Type B pancreatic cell (in vitro differentiated cells): ENCODE measurements at places on chromosomes 5 and 9.

DNA sequence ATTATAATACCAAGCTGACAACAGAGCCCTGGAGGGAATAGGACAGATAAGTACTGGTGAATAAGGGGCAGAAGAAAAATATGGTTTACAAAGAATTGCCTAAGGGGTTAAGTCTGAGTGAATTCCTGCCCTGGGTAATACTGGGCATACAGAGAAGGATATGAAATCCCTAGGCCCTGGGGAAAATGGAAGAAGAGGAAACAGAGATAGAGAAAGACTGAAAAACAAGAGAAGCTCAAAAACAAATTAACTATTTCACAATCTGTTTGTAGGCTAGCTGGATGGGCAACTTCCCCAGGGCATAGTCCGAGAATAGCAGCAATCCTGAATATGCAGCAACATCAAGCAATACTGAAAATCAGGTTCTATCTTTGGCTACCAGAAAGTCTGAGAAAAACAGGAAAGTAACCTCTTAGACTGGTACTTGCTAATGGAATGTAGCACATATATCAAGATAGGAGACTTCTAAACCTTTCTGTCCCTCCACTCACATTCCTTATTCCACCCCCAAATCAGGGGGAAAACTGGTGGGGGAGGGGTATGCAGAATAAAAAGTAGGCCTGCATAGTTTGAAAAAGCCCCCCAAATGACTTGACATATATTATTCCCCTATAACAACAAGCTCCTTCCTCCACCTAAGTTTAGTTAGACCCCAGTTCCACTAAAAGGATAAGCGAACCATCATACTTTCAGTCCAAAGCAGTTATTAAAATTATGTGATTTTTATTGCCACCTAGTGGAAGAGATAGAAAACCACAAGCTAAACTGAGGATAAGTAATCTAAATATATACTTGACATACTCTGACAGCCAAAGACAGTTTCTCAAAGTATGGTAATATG, 20.6 kb downstream of the SLC38A9 start:
- DNase-seq, result no peak

DNA sequence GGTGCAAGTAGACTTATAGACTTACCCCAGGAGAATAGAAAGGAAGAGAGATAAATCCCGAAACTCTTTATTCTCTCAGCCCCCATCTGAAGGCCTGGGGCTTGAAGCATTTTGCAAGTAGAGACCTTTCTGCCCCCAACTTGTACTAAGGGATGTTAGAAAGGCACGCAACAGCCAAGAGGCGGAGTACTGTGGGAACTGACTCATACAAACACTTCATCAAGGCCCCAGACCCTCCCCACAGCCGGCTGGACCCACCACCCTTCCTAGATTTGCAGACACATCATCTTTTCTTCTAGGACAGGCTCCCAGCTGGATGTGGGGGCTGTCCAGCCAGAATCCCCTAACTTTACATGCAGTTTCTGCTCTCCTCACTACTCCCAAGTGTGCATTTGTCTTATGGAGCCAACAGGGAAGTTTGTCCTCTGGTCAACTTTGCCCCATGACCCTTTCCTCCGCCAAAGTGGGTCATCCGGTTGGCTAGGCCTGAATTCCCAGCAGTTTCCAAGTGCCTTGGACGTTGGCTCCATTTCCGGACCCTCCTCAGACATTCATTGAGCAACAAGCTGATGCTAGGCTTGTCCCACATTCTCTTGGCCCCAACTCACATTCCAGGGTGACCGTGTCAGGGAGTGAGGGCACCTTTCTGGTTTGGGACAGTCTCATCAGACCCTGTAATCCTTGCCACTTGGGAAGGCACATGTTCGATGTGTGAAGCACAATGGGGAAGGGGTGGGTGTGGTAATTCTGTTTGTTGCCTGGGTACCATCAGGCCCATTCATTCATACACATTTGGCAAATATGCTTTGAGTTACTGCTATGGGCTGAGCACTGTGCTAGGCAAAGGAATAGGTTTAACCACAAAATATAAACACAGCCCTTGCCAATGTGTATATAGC, 64.6 kb downstream of the ABLIM3 start:
- DNase-seq, result no peak

DNA sequence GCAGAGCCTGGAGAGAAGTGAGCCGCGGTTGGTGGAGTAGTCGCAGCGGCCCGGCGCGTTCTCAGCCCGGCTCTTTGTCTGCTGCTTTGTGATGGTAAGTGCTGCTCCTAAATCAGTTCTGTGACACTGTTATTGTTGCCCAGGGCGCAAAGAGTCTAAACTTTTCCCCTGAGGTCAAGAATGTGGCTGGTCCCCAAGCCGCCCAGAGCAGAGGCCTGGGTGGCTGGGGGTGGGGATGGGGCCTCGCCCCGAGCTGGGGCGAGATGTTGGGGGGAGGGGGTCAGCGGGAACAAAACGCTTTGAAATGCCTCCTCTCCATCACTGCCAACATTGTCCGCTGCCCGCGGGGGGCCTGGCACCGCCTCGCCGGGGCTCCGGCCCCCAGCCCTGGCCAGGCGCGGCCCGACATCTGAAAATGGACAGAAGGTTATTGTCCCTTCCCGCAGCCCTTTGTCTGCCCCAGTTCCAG, 11.7 kb upstream of the CERCAM start:
- no peak for DNase-seq

DNA sequence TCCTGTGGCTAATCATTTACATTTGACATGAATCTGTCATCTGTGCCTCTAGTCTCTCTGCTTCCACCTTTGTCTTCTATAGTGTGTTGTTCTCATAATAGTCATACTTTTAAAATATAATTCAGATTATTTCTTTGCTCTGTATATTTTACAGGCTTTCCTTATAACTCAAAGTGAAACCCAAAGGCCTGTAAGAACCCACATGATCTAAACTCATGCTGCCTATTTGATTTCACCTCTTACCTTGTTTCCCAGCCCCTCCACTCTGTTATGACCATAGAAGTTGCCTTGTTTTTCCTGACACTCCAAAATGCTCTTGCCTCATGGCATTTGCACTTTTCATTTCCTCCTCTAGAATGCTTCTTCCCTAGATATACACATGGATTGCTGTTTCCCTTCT, 74.2 kb downstream of the COMMD10 start:
- no peak for DNase-seq

DNA sequence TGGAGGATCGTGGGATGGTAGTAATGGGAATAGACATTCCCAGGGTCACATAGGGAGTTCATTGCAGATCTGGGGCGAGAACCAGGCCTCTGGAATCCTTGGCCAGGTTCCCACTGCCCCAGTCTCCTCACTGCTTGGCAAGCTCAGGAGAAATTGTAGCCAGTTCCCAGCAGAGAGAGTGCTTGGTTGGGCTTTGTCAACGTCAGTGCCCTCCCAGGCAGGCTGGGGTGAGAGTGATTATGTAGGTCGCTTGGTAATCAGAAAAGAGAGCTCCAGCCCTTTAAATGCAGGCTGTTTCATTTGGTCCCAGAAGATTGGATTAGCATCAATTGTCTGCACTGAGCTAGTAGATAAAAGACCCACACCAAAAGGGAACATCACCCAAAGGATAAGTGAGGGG, 51.8 kb upstream of the GALNT10 start:
- no peak for DNase-seq

GRCh38 chr5:178467205-178467567, 123.0 kb downstream of the COL23A1 start:
- peak; percentile 49 for DNase-seq

DNA sequence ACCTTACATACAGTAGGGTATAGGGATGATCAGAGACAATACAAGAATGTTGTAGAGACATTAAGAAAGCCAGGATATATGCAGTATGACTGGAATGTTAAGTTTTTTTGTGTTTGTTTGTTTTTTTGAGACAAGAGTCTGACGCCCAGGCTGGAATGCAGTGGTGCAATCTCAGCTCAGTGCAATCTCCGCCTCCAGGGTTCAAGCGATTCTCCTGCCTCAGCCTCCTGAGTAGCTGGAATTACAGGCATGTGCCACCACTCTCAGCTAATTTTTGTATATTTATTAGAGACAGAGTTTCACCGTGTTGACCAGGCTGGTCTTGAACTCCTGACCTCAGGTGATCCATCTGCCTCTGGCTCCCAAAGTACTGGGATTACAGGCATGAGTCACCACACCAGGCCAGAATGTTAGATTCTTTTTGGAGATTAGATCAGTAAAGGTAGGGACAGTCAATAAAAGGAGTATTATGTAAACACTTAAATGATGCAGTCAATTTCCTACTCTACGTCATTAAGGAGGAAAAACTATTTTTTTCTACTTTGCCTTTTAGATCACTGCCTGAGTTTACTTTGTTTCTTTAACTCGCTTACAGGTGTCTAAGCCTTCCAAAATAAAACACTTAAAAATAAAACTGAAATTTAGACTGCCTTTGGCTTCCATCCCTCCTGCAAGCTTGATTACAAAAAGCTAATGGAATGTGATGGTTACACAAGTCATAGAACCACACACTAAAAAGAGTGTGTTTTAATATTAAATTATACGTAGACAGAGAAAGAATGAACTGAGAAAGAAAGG, 6.8 kb upstream of the HNRNPA0 start:
- no peak for DNase-seq

- no peak for DNase-seq
Observed at GRCh38 chr9:133640580-133641395, 4.6 kb downstream of the DBH start.

- DNase-seq, result no peak
Observed at GRCh38 chr5:13640270-13640669, 304.2 kb downstream of the DNAH5 start.

DNA sequence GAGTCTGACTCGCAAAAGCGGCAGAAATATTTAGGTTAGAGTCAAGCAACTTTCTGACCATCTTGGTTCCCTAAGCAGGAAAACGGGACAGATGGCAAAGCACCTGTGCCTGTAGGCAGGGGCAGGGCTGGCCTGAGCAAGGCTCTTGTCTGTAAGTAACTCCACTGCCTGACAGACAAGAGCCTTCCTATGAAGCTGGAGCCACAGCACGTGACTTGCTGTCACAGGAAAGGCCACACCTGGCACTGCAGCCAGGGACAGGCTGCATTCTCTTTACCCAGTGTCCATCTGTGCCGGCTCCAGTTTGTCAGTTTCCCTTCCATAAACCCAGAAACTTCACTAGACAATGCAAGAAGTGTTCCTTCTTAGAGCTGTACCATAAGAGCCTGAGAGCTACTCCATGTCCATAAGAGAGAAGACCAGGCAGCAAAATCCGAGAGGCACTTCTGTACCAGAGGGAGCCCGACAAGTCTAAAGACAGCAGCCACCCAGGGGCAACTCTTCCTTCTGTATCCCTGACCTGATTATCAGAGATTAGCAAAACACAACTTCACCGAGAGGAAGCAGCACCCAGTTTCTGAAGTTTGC, 78.1 kb downstream of the GPR21 start:
- no peak for DNase-seq

- DNase-seq, result no peak
Observed at GRCh38 chr5:106303911-106304310, 1366.8 kb downstream of the EFNA5 start.

- no peak for DNase-seq
Observed at GRCh38 chr9:27933210-27934025, 360.1 kb upstream of the C9orf72 start.

DNA sequence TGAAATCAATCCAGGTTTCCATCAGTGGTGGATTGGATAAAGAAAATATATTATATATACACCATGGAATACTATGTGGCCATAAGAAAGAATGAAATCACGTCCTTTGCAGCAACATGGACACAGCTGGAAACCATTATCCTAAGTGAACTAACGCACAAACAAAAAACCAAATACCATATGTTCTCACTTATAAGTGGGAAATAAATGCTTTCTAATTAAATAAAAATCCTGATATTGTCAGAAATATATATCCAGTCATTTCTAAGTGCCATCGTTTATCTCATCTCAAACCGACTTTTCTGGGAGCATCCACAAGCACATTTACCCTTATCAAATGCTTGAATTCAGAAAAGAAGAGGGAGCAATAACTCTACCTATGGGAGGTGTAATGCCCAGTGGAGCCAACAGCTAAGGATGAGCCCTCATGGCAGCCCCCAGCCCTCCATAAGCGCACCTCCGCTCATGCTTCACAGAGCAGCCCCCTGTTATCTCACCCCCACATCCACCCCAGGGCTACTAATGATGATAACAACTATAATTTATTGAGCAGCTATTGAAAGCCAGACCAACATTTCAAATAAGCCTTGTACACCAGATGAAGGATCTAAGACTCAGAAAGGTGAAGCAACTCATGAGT, 101.7 kb upstream of the SPOCK1 start:
- DNase-seq, result peak; percentile 16

GRCh38 chr5:80346055-80346454, 26.3 kb downstream of the SPZ1 start:
- DNase-seq, result no peak

- peak; percentile 75 for DNase-seq
Observed at GRCh38 chr5:64690417-64691151, at the start of gene SHISAL2B. Gene SHISAL2B (plus strand): TSS chr5:64690503. CDS start chr5:64690624, 121 bp downstream.

DNA sequence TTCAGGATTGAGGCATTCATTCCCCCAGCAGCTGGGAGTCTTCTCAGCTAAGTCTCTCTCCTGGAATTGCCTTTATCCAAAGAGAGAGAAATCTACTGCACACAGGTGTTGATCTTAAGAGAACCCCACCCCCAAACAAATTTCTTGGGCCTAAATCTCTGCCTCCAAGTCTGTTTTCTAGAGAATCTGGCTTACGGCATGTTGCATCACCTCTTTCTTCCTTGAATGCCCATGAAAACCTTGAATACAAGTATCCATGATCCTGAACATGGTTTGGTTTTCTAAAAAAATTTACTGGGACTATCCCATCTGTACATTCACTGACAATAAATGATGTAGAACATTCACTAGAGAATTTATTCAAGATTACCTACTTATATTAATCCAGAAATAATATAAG, 401.6 kb downstream of the PDE4D start:
- DNase-seq, result no peak

- DNase-seq, result no peak
Observed at GRCh38 chr9:117815315-117815714, 111.1 kb downstream of the TLR4 start.

GRCh38 chr9:106869458-106869857, 6.5 kb downstream of the ZNF462 start:
- no peak for DNase-seq

- no peak for DNase-seq
Observed at GRCh38 chr5:172766287-172767108, 4.5 kb downstream of the DUSP1 start.

DNA sequence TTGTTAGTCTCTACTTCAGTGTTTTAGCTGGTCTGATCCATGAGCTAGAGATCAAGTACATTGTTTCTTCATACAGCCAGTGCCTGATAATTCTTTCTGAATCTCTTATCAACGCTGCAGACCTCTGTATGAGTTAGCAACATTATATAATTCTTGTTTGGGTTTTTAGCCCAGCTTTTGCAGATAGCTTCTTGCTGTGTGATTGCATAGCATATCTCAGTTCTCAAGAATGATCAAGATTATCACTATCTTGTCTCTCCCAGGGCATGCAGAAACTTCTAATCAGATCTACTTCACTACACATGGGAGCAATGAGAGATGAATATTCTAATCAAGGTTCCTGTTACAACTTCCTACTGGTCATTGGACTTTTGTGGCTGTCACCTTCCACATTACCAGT, 158.3 kb downstream of the FAM174A start:
- DNase-seq, result no peak

GRCh38 chr5:63293317-63293716, 668.9 kb downstream of the HTR1A start:
- DNase-seq, result no peak
